Natural killer cell (primary cell): ENCODE measurements at places on chromosomes 11 and 22. TPM values are rescaled to one million over a fixed set of nuclear protein-coding genes. Genes with fewer than 3 reads are reported as not detected.

DNA sequence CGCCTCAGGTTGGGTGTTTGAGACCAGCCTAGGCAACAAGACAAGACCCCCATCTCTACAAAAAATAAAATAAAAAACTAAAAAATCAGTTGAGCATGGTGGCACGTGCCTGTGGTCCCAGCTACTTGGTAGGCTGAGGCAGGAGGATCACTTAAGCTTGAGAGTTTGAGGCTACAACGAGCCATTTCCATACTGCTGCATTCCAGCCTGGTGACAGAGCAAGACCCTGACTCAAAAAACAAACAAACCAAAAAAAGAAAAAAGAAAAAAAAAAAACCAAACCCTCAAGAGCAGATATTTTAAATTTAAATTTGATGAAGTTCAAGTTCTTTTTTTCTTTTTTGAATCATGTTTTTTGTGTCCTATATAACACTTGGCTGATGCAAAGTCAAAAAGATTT, 7.2 kb upstream of the CCDC83 start:
- DNase-seq: no peak
- H3K36me3 ChIP-seq: no peaks in the 10 kb centered on the region
- no peaks in the 10 kb centered on the region for H3K4me1 ChIP-seq
- H3K27ac ChIP-seq: no peak overlapping the region

GRCh38 chr11:1459764-1460395, 26.7 kb downstream of the MOB2 start:
- no peaks in the 10 kb centered on the region for H3K36me3 ChIP-seq
- DNase-seq: no peak
- H3K27ac ChIP-seq: no peak overlapping the region
- H3K4me3 ChIP-seq: no peak overlapping the region

PATE2 gene
- total RNA-seq: not detected

FRMD8 gene
- 58.4 TPM for total RNA-seq

- H3K27ac ChIP-seq: no peak overlapping the region
- H3K27me3 ChIP-seq: no peaks in the 10 kb centered on the region
- H3K4me1 ChIP-seq: peaks cover 20% of the 10 kb centered on the region
- no peaks in the 10 kb centered on the region for H3K36me3 ChIP-seq
These were observed 26.7 kb upstream of the CD44 start for GRCh38 chr11:35112056-35112845.

DNA sequence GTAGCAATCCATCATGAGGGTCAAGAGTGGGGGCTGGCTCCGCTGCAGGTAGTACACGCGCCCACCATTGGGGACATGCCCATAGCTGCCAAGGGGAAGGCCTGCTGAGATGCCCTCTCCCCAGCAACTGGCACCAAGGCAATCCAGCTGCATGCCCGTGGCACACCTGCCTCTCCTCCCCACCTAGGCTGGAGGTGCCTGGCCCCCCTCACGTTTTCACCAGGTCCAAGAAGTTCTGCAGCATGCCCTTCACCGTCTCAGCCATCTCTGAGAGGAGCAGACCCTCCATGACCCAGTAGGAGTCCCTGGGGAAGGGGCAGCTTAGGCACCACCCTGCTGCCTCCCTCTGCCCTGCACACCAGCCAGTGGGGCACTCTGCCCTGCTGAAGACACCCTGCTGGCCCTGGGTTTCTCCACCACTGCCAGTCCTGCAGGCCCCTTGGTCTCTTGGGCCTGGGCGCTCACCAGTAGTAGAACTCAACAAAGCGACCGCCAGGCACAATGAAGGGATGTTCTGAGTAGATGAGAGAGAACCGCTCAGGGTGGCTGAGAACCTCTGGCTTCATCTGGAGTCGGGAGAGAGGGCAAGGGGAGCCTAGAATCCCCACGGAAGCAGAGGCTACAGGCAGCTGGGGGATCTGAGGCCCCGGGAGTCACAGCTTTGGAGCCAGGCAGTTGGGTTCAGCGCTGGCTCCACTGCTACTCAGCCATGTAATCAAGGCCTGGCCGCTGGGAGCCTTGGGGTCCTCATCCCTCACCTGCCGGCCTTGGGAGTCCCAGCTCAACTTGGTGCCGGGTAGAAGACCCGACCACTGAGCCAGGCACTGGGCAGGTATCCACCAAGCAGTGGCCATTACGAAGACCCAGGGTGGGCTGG, 17.8 kb downstream of the TREH start:
- H3K27ac ChIP-seq: no peak overlapping the region
- no peaks in the 10 kb centered on the region for H3K27me3 ChIP-seq
- H3K4me3 ChIP-seq: no peak overlapping the region
- DNase-seq: no peak
- peaks cover 8% of the 10 kb centered on the region for H3K4me1 ChIP-seq
- H3K36me3 ChIP-seq: no peaks in the 10 kb centered on the region

SEPTIN3 gene
- not detected for total RNA-seq

OR52I2 gene
- total RNA-seq: not detected

MS4A7 gene
- 44.3 TPM for total RNA-seq

SLC25A18 gene
- not detected for total RNA-seq

DNA sequence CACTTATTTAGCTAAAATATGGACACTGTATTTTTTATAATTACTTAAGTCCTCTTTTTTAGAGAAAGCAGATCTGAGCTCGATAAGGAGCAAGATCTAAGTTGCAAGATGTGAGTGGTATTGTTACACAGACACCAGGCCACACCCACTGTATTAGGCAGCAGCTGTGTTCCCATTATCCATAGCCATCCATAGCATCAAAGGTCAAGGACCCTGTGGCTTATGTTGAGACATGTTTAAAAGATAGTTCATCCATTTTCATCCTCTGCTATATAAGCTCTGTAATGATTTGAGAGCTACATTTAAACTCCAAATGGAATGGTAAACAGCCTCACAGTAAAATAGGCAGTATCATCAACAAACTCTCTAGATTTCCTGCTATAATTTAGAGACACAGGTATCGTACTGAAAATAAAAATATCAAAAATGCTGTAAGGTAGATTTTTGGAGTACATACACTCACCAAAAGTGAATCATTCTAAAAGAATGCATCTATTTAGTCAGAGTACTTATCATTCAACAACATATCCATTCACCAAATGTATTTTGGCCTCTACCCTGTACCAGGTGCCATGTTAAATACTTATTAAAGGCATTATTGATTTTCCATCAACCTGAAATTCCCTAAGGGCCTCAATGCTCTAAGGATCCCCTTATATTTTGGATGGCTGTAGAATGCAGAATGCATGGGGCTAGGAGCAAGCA, 574.0 kb downstream of the LRRC4C start:
- H3K36me3 ChIP-seq: no peaks in the 10 kb centered on the region
- no peak for DNase-seq
- H3K27me3 ChIP-seq: no peaks in the 10 kb centered on the region
- H3K4me3 ChIP-seq: no peak overlapping the region

PTS gene
- 86.7 TPM for total RNA-seq

GAB4 gene
- total RNA-seq: 4.6 TPM

DNA sequence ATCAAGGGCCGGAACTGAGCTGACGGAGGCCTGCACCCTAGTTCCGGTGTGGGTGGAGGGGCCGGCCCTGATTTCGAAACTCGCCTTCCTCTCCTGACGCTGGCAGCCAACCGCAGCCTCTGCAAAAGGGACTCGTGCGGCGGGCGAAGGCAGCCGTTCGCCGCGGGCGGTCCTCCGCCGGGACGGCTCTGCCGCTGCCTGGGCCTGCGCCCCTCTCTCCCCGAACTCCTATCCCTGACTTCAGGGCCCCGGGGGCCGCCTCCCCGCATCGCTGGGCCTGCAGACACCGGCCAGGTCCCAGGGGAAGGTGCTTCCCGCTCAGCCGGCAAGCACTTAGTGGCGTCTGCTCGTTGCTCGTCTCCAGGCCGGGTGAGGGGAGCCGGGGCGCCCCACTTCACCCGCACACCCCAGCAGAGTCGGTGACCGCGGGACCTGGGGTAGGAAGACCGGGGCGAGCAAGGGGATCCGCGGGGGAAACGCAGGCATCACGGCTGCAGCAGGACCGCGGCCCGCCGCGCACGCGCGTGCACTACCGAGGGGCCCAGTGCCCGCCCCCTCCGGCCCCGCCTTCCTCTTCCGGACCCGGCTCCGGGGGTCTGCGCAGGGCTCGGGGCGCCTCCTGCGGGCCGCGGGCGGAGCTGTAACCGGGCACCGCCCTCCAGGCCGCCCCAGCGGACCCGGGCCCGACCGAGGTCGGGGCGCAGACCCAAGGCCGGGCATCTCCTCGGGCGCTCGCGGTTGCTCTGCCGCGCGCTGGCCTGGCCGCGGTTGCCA, 464 bp upstream of the ANKRD13D start:
- peaks cover 78% of the 10 kb centered on the region for H3K4me1 ChIP-seq
- peak overlapping the region; percentile 95 for H3K4me3 ChIP-seq
- H3K36me3 ChIP-seq: peaks cover 59% of the 10 kb centered on the region
- H3K27me3 ChIP-seq: no peaks in the 10 kb centered on the region
- DNase-seq: peak; percentile 94
